Left colon (tissue), 2 donors: ENCODE measurements at places on chromosomes 12 and 14. TPM values are rescaled to one million over a fixed set of nuclear protein-coding genes. Genes with fewer than 3 reads are reported as not detected.
A peak's percentile ranks its signal among the peaks of the same experiment; 100 is the strongest.

DNA sequence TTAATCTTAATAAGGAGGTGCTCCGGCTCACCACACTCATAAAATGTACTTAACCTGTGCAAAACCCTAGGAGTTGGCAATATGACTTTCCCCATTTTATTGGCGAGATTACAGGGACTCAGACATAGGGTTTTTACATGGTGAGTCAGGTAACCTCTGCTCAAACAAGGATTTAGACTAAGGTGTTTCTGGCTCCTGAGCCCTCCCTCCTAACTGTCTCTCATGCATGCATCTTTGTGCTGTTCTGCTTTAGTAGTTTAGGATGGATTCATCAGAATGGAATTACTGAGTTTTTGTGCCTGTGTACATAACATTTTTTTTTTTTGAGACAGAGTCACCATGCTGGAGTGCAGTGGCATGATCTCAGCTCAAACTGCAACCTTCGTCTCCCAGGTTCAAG lies 993.3 kb upstream of the TMEM132C start:
- no peak for DNase-seq

GRCh38 chr14:101497684-101498525 lies 63.4 kb upstream of the DIO3 start:
- DNase-seq: peak; percentile 0

- no peak for DNase-seq
These were observed 40.8 kb downstream of the CCNK start for GRCh38 chr14:99522025-99522401.

GRCh38 chr12:28421374-28421773 lies 231.1 kb downstream of the CCDC91 start:
- no peak for DNase-seq

GRCh38 chr14:71891970-71892369 lies 40.3 kb upstream of the RGS6 start:
- DNase-seq: no peak

- no peak for DNase-seq
These were observed 28.5 kb downstream of the ACTR6 start for GRCh38 chr12:100229036-100229635.

GRCh38 chr12:41967668-41968500 lies 176.8 kb downstream of the GXYLT1 start:
- DNase-seq: no peak

- no peak for DNase-seq
These were observed 3.0 kb downstream of the SRRM4 start for GRCh38 chr12:118984161-118984943.

GRCh38 chr12:18479256-18479655 lies 217.9 kb downstream of the PIK3C2G start:
- peak; percentile 43 for DNase-seq

DNA sequence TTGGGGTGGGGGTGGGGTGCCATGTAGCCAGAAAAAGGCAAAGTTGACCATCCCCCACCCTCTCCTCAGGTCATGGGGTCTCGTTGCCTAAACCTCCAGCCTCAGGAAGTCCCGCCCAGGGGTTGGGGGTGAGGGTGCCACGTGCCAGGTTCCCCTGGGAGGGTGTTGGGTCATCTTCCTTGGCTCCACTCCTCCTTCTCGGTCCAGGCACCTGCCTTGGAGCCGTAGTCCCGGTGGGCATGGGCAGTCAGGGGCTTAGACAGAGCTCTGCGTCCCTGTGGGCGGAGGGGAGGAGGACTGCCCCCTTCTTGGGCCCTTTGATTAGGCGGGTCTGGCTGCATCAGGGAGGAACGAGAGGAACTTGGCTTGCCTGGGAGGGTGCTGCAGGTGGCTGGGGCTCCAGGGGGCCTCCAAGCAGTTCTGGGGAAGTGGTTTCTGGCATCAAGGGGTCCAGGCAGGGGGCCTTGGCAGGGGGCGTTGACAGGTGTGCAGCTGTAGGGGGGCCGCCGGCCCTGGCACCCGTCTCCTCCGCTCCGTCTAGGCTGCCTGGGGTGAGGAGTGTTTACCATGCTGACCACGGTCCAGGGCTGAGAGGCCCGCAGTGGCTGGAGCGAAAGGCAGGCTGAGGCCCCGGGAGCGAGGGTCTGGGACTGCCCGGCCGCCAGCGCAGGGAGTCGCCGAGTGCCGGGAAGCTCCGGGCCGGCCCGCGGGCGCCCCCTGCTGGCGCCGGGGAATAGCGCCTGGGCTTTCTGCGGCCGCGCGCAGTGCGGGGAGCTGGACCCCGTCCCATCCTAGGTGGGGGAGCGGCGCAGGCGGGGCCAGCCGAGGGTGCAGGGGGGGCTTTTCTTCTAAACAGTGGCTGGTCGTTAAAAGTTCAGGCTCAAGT lies 7.9 kb downstream of the SETD1B start:
- peak; percentile 73 for DNase-seq

DNA sequence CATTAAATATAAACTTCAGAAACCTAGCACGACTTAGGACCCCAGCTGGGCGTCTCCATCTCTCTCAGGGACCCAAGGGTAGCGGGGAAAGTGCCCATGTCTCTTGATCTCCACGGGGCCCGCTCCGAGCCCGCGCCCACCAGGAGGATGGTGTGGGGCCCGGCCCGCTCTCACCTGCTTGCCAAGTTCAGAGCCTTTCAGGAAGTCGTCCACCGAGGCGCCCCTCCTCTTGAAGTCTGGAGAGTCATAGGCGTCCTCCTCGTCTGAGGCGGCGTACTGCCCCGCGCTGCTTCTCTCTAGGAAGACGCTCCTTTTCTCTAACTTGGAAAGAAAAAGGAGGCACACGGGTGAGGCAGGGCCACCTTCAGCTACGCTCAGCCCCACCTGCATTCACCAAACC lies 96.9 kb downstream of the PIWIL1 start:
- peak; percentile 12 for DNase-seq

GRCh38 chr12:94147387-94147990 lies 888 bp upstream of the PLXNC1 start:
- DNase-seq: no peak

- DNase-seq: no peak
These were observed 12.3 kb upstream of the GPRC5D start for GRCh38 chr12:12964255-12964654.

DNA sequence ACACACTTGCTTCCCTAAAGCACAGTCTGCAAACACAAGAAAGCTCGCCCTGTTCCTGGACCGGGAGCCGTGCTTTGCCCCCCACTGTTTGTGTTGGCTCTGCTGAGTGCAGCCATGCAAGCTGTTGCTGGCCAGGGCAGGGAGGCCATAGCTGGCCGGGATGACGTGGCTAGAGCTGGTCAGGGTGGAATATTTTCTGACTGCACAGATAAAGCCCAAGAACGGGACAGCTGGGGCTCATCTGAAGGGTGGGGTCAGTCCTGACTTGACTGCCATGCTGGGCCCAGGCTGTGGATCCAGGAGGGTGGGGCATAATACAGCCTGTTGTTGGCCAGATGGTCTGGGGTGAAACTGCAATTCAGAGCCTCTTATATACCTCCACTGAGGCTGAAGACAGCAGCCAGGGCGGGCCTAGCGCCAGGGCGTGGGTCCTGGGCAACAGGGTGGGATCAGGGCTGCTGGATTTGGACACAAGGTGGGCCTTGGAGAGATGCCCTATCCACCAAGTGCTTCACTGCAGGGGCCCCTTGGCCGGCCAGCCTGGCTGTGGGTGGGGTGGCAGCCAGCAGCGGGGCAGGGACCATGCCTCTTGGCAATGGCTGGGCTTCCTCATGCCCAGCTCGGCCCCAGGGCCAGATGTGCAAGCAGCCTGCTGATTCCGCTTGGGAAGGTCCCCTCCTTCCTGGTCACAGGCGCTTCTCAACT lies 14.8 kb downstream of the KMT5A start:
- peak; percentile 66 for DNase-seq

- no peak for DNase-seq
These were observed 160.8 kb upstream of the TMPO start for GRCh38 chr12:98354520-98355035.

DNA sequence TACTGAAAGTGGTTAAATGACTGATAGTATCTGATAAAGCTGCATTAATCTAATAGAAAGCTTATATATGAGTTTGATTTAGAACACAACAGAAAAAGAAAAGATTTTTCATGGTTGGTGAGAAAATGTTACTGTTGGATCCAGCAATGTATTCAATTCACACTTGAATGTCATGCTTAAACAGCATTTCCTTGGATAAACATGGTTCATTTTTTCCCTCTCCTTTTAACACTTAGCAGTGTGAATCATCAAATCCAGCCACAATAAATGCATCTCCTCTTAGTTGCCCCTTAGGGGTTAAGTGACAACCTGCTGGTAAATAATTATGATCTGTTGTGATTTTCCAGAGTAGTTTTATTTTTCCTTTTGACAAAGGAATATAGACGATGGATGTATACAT lies 74.9 kb upstream of the GRIP1 start:
- no peak for DNase-seq

GRCh38 chr14:34359420-34360117 lies 102.5 kb downstream of the SPTSSA start:
- DNase-seq: peak; percentile 39

DNA sequence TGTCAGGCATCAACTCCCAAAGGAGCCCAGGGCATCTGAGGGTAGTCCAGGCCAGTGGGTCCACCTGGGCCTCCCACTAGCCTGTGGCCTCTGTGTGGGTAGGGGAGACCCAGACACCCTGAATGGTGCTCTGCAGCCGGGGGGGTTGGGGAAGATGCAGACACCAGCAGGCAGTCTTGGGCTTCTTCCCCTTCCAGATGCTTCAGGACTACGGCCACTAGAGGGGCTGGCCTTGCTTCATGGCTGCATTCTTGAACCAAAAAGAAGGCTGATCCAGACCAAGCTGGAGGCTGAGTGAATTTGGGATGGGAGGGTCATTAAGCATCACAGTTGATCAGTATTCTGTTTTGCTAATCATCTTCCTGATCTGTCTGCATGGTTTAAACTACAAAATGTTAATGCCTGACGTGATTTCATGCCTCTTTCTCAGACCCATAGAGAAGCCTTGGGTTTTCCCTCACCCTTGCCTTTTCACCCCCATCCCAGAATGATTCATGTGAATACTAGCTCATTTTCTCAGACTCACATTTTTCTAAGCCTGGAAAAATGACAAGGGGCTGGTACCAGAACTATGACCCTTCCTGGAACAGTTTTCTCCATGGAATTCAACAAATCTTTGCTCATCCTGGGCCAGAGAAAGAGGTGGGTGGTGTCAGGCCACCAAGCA lies 134.2 kb downstream of the NTF3 start:
- DNase-seq: no peak

DNA sequence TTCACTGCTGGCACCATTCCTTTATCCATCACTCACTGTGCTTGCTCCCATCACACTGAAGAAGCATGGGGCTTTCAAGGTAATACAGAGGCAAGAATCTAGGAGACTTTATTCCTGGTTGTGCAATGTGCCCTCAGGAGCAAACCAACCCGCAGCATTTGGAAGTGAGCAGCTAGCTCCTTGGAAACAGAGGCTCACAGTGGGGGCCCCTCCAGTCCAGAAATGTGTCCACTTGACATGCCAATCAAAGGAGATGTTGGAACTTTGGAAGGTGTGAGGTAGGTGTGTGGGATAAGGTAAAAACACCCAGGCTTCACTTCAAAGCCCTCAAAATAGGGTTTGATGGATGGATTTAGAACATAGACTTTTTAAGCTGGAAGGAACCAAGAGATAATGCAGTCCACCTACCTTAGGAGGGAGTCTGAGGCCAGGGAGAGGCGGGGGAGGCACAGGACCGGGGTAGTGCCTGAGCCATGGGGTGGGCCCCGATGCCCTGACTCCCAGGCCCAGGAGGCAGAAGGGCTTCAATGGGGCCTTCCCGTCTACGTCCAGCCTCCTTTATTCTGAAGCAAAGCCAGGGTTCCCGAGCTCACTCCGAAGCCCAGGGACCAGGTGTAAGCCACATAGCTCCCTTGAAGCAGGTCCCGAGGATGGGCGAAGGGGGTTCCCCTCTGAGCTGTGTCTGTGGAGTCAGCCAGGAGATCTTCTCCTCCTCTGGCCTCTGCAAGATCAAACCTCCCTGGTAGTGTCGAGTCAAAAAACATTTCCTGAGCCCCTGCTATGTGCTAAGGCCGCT lies 17.6 kb upstream of the BCL11B start:
- no peak for DNase-seq

DNA sequence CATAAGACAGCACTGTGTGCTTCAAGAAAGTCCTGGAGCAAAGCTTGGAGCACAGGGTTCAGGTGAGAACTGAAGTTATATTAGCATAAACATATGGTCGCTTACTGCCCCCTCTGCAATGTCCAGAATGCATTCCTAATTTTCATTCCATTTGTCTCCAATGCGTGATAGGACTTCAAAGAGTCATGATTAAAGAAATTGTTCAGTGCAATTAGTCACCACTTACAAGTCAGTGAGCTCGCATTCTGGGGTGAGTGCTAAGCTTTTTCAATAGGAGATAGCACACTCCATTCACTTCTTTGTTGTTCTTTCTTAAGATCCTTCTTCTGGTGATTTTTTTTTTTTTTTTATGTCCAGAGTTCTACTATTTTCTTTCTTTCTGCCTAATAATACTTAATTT lies 398.4 kb downstream of the SYT1 start:
- no peak for DNase-seq

- DNase-seq: no peak
These were observed 136.4 kb upstream of the LGR5 start for GRCh38 chr12:71303199-71303598.

DNA sequence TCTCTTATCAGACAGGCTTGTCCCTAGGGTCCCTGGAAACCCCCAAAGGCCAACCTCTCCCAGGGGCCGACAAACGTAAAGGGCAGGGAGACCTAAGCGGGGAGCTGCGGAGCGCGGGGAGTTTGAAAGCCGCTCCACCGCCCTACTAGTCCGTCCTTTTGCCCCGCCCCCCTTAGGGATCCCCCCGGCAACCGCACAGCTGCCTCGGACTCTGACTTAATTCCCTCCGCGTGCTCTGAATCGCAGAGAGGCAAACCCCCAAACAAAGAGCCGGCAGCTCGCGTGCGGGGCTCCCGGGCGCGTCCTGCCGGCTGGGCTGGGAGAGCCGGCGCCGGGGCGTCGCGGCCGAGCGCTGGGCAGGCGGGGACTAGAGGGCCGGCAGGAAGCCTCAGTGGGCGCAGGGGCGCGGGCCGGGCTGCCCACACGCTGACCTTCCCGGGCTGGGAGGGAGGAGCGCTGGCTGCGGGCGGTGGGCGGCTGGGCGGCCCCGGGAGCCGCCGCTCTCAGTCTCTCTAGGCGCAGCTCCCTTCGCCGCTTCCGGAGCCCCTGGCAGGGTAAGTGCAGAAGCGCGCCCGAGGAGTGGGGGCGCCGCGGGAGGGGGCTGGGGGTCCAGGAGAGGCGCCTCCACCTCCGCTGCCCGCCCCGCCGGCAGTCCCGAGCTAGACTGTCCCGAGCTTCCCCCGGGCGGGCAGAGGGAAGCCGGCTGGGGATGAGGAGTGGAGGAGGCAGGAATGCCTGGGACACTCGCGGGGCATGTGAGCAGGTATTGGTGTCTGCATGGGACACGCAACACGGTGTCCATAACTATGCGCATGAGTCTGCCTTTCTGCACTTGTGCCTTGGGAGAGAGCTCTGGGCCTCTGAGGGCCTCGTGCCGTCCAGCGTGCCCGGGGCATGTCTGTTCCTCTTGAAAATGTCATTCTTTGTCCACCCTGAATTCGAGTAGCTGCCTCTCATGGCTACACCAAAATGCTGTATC lies at the start of gene TSPAN11:
TSPAN11 (plus strand) TSS at position 506 of the 979 bp plus-strand sequence. CDS start 27,244 bp downstream, outside the sequence.
- DNase-seq: peak; percentile 15

DENND5B gene
- 10.5 TPM for total RNA-seq

GRIN2B gene
- total RNA-seq: 0.78 TPM

SYCP3 gene
- 0.15 TPM for total RNA-seq

PLEK2 gene
- total RNA-seq: 41.7 TPM

SLC25A21 gene
- 0.14 TPM for total RNA-seq

WNT1 gene
- total RNA-seq: not detected

ERP27 gene
- 1.0 TPM for total RNA-seq

ENTPD5 gene
- 203 TPM for total RNA-seq

OR6C2 gene
- total RNA-seq: not detected

GPR137C gene
- total RNA-seq: 0.15 TPM

KCNH5 gene
- total RNA-seq: not detected
